ENCODE measurements at places on chromosomes 3 and 15. TPM values are rescaled to one million over a fixed set of nuclear protein-coding genes. Genes with fewer than 3 reads are reported as not detected.

- DNase-seq, result no peak
Measured at GRCh38 chr3:175988401-175988800, 1129.3 kb downstream of the NAALADL2 start.

AGBL1 gene
- total RNA-seq, result not detected

DNA sequence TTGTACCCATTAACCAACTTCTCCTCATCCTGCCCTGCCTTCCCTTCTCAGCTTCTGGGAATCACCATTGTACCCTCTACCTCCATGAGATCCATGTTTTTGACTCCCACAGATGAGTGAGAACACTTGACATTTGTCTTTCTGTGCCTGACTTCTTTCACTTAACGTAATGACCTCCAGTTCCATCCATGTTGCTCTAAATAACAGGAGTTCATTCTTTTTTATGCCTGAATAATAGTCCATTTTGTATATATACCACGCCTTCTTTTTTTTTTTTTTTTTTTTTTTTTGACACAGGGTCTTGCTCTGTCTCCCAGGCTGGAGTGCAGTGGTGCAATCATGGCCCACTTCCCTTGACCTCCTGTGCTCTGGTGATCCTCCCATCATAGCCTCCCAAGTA, 6.7 kb downstream of the SNX1 start:
- no peak for DNase-seq

ZPLD1 gene
- not detected for total RNA-seq

DNA sequence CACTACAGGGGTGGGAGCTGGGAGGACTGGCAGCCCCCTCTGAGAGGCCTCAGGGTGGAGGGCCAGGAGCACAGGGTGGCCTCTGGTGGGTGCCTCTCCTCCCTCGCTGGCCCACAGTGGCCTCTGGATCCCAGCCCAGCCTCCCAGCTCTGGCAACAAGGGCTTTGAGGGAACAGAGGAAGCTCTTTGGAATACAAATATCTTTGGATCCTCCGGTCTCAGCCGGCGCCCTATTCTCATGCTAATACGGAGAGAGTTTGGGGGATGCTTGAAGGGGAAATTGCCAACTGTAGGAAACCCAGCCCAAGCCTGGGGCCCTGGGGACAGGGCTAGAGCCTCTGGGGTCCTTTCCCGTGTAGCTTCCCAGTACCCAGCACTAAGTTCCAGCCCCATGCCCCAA, 33.4 kb upstream of the INSYN1 start:
- no peak for DNase-seq

TMEM42 gene
- total RNA-seq, result 18.8 TPM

- no peak for DNase-seq
Measured at GRCh38 chr15:76668900-76669299, 236.2 kb downstream of the SCAPER start.

GRCh38 chr3:5972586-5972985, 785.1 kb downstream of the EDEM1 start:
- DNase-seq, result no peak

A4GNT gene
- total RNA-seq, result not detected

SNTN gene
- not detected for total RNA-seq

FEZF2 gene
- not detected for total RNA-seq

DNA sequence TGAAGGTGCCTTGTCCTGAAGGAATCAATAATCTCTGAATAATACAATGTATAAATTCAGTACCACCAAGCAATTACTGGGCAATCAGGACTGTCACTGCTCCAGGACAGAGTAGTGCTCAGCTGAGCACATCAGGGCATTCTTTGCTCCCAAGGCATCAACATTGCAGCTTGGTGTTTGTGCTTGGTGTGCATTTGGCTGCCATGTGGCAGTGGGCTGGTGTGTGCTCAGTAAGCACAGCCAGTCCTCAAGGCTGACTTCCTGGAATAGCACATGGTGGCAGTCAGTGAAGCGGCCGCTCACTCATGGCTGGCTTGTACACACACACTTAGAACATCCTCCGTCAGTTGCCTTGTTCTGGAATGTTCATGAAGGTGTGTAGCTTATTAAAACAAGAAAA, 217.0 kb downstream of the EPHB1 start:
- no peak for DNase-seq

STAB1 gene
- 0.66 TPM for total RNA-seq

DNA sequence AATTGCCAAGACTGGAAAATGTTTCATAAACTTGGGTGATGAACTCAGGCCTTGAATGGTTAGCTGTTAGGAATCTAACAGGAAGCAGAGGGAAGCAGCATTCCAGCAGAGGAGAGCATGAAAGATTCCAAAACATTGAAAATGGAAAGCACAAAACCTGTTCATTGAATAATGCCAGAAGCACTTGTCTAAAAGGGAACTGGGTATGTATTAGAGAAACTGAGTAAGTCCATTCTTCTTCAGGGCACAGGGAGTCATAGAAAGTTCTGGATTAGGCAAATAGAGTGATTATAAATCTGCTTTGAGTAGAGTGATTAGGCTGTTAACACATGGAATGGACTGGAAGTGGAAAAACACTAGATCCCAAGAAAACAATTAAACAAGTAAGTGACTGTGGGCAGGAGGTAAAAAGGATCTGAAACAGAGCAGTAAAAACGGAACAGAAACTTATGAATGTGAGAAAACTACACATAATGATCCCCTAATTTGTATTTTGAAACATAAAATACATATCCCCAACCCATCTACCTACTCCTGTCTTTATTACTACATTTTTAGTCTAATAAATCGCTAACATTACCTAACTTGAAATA, 343.4 kb downstream of the TBC1D5 start:
- no peak for DNase-seq

ALG3 gene
- total RNA-seq, result 36.0 TPM

DNA sequence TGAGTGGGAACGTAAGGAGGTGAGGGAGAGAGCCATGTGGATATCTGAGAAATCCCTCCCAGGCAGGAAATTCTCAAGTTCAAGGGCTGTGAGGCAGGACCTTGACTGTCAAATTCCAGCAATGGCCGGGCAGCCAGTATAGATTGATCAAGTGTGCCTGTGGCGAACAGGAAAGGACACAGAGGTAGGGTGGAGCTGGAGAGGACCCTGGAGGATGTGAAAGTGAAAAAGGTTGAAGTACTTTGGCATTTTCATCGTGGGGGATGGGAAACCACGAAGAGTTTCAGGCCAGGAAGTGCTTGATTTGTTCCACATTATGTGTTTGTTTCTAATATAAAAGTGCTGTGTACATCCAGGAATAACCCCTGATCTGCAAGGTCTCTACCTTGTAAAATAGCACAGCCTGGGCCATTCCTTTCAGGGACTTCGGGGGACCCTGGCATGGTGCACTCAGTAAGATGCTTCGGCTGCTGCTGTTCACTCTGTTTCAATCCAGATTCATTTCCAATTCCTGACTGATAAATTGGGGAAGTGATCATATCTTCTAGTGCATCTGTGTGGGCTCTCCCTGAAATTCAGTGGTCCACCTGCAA, 156.6 kb downstream of the MCTP2 start:
- DNase-seq, result no peak

ABCC5 gene
- total RNA-seq, result 62.3 TPM

- no peak for DNase-seq
Measured at GRCh38 chr3:100024520-100025303, 89.6 kb downstream of the FILIP1L start.

Data from mesothelial cell of epicardium (in vitro differentiated cells).